Stimulated activated CD8-positive, alpha-beta memory T cell treated with anti-CD3 and anti-CD28 coated beads, Interleukin-7, amount 100 ng/mL, for 48 hours (primary cell): ENCODE measurements at places on chromosomes 2 and 18.

GRCh38 chr2:196601430-196602306 lies 37.8 kb upstream of the CCDC150 start:
- DNase-seq: no peak

DNA sequence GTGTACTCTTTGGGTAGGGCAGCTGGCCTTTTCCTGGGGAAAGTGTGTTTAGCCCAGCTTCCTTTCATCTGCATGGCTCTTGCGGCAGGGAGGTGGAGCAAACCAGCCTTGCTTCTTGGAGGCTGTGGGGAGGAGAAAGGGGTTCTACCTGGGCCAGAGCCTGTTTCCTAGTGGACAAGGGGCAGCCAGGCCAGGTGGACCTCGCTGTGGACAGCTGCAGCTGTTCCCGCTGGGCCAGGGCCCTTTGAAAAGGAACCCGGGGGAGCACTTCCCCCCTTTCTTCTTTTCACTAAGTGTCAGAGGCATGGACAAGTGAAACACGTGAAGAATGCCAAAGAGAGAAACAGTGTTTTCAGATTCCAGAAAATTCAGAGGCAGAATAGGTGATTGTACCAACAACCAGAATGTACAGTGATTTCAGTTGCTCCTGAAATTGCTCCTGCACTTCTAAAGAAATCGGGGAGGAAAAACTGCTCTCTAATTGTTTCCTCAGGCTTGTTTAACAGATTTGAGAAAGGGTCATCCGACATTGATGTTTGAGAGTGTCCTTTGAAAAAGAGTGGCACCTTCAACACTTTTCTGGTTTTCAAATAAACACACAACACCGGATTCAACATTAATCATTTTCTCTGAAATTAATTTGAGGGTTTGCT lies 3.9 kb downstream of the GLI2 start:
- DNase-seq: no peak

DNA sequence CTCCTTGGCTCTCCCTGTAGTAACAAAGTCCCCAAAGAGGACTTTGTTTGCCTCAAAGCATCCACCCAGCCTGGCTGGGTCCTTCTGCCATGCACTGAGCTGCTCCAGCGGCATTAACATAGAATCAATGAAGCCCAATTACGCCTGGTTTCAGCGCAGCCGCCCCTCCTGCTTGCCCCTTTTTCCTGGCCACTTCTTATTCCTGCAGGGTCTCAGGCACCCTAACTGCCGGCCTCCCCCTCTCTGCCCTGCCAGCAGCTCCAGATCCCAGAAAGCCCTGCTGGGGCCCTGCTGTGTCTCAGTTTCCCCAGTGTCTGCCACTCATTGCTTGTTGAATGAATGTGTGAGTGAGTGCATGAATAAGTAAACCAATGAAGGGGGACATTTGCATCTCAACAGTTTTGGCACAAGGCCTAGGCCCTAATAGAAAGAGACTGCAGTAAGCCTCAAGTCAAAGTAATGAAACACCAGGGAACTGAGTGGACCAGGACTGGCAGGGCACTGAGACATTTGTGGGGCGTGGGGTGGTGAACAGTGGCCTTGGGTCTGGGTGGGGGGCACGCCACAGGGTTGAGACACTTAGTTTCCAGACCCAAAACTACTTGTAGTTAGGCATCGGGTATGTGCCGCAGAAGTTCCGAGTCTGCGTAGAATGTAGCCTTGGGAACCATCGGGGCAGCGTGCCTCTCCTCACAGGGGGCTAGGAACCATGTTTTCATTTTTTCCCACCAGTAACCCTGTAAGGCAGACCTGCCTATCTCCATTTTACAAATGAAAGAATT lies 60.6 kb downstream of the SMAD7 start:
- DNase-seq: no peak

- no peak for DNase-seq
Measured at GRCh38 chr2:118807668-118808428, 39.6 kb downstream of the EN1 start.

GRCh38 chr2:219706823-219707281 lies 79.4 kb downstream of the SLC4A3 start:
- no peak for DNase-seq

DNA sequence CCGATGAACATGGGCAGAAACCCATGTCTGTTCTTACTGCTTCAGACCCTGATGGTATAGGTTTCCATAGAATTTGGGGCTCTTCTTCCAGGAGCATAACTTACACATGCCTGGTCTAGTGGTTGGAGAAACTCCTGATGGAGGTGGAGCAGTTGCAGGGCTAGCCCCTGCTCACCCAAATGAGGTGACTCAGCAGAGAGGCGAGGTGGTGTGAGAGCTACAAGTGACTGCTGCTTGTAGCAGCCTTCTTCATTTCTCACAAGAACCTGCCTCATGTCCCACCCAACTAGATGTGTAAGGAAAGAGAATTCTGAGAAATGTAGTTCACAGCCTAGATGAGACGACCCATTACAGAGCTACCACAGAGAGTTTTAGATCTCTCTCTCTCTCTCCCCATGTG lies 105.3 kb downstream of the ZNF407 start:
- DNase-seq: no peak

DNA sequence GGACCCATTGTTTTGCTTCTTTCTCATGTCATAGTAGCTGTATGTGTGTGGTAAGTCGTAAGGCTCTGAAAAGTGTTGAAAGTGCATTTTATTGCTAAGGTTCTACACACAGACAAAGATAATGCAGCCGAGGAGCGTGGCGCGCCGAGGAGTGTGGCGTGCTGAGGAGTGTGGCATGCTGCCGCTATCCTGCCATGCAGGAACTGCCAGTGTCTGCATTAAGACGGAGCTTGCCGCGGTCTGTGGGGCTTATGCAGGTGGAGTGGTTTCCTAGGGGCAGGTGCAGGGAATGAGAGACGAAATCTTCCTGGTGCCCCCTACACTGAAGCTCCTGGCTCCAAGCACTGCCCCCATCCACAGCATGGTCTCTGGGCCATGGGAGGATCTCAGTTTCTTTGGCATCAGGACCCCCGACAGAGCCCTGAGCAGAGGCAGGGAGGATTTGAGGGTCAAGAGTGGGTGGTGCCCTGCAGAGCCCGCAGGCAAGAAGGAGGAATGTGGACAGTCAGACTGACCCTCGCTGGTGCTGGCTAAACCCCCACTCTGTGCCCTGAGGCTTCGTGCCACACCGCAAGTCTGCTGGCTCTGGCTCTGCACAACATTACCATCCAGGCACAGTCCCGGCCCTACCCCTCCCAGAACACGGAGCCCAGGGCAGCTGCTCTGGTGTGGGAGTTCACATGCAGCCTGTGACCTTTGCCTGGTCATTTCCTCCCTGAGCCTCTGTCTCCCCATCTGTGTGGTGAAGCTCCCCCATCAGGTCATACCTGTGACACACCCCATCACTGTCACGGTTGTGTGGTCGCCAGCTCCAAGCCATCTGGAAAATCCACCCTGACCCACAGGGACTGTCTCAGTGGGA lies 3.2 kb downstream of the SNED1 start:
- no peak for DNase-seq

GRCh38 chr2:136638193-136638592 lies 127.2 kb upstream of the THSD7B start:
- DNase-seq: no peak

DNA sequence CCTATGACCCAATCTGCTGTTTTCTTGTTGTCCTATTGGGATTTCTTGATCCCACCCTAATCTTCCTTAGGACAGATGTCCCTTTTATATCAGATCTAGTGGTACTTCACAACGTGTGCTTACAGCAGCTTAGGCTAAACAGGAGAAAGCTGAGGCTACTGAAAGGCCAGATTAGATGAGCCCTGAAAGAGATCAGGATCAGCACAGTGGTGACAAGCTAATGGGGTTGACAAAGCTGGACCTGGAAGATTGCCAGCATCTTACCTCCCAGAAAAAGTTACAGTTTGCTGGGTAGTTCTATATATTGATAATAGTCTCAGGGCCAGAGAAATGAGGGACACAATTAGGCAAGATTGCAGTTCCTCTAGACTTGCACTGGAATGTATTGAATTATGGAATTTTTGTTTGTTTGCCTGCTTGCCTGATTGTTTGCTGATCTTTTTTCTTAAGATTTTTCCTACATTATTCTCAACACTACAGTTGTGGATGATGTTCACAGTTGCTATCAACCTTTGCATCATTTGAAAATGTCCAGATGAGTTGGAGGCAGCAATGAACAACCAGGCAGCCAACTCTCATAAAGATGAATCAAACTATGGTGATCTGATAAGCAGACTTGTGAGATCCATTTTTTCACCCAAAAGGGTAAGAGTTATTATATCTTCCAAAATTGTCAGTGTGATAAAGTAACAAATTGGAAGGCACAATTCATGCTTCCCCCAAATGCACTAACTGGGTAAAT lies 49.1 kb upstream of the PIK3C3 start:
- DNase-seq: no peak

DNA sequence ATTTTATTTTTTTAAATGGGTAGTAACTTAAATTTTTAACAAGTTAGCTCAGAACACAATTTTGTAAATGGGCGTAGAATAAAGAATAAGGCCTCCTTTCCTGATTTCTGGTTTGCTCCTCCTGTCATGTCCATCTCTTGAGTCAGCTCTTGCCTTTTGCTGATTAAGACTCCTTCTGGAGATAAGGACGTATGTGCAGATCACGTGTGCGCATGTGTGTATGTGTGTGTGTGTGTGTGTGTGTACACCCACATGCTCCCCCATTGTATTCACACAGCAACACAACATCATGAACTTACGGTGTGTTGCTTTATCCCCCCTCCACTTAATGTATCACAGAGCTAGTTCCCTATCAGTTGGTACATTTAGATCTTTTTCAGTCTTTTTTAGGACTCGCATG lies 182.9 kb downstream of the PRKCE start:
- DNase-seq: no peak

DNA sequence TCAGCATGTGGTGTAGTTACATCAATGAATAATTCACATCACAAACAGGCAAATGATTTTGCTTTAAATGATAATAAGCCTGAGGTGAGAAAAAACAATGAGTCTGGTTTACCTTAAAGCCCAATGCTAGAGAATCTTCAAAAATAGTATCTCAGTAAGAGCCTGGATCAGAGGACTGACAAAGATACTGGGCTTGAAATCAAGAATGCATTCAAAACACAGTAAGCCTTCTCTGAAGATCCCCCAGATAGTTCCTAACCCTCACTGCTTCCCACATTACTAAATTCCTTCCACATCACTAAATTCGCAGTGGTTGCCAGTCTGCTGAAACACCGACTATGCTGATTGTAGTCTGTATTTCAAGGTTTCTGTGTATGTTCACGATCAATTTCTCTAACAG lies 514.9 kb downstream of the SUCLG1 start:
- DNase-seq: no peak

GRCh38 chr18:43819397-43819796 lies 542.1 kb upstream of the SYT4 start:
- no peak for DNase-seq

DNA sequence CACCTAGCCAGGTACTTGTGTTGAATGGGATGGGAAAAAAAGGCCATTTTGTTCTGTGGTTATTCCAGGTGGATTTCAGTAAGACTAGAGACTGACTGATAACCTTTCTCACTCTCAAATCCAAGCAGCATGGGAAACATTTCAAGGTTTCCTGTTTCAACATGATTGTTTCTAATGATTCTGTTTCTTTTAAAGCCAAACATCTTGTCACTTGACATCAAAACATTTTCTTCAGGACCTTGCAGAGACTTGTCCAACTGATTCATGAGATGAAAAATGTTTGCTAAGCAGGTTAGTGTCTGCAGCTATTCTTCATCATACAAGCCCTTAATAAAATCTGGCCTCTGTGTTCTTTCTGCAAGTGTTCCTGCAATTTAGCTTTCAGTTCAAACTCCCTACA lies 456.5 kb upstream of the CWC22 start:
- no peak for DNase-seq

- no peak for DNase-seq
Measured at GRCh38 chr2:201882353-201883090, 76.2 kb downstream of the CDK15 start.

DNA sequence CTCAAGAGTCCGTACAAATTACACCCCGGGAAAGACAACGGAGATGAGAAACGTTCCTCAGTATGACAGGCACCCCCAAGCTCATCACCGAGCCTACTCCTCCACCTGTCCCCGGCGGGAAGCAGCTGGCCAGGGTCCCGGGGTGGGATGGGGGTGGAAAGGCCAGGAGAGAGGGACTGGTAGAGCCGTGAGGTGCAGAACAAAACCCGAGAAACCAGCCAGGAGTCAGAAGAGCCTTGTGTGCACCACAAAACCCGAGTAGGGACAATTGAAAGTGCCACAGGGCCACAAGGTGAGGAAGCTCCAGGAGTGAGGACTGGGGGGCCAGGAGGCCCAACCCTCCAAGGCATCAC lies 75.5 kb upstream of the SALL3 start:
- no peak for DNase-seq

- DNase-seq: no peak
Measured at GRCh38 chr2:135916207-135916606, 40.0 kb upstream of the MCM6 start.

GRCh38 chr2:165924946-165925345 lies 28.6 kb downstream of the TTC21B start:
- DNase-seq: no peak
